Effector memory CD8-positive, alpha-beta T cell (primary cell): ENCODE measurements at places on chromosomes 1 and 21.

DNA sequence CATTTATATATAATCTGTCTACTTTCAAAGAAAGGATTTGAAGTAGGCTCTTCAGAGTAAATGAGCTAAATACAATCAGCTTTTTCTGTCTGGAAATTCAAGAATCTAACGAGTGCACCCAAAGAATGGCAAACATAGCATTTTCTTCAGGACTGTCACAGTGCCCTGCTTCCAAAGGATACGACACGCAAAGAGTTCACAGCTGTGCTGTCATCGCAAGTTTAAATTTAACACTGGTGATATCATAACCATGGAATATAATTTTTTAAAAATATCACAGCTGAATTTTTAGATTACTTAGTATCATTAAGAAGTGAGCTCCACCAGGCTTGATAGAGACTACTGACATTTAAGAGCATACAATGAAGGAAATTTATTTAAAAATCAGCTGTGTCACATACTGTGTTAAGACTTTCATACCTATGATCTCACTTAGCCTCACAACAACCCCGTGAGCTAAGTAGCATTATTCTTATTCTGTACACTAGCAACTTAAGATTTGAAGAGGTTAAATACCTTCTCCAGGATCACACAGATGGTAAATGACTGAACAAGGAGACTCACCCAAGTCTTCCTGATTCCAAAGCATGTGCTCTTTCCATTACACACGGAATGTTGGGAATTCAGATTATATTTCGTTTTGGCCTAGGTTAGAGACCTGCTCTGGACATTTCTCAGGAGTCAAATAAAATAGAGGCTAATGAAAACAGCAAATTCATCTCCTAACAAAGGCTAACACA, 46.2 kb upstream of the PRRX1 start:
- DNase-seq, result no peak

DNA sequence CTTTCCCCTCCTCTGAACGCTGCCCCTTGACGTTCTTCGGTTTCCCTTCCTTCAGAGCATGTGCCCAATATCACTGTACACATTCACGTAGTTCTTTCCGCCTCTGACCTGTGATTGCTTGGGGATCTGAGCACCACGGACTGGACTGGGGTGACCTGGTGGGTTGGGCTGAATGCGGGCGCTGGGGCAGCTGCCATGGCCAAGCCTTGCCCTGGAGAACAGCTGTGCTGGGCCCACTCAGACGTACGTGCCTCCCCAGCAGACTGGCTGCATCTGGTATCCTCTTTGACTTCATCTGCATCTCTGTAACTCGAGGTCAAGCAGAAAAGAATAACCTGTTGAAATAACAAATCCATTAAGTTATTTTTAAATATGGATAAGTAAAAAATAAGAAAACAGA, 35.1 kb upstream of the DISC1 start:
- no peak for DNase-seq

- no peak for DNase-seq
Observed at GRCh38 chr1:17193222-17194132, 11.5 kb upstream of the PADI1 start.

DNA sequence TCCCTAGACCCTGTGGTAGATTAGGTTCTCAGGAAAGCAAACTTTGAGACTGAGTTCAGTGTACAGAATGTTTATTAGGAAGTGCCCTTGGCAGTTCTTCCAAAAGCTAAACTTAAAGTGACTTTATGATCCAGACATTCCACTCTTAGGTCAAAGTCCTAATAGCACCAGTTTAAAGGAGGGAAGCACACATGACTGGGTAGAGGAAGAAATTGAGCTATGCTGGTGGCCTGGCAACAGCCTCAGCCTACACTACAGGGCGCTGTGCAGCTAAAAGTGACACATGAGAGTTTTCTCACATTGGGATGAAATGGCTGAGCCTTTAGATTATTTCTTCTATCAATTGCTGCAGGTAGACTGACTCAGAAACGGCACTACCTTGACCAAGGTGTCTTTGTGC, 280.4 kb downstream of the BRINP2 start:
- DNase-seq, result no peak

DNA sequence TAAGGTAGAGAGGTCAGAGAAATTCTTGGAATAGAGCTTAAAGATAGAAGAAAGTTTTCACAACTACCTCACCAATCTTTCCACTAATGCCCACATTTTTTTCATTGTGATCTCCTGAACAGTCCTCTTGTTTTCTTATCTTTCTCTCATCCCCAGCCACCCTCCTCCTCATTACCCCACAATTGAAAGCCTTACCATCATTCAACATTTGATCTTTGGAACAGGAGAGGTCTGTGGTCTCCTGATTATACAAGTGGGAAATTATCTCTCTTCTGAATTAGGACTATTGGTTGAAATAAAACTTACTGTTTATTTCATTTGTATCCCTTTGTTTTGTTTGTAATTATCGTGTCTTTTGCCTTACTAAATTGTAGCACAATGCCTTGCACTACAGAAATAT, 29.6 kb downstream of the DNAH14 start:
- DNase-seq, result no peak

GRCh38 chr1:59058665-59059439, 238.0 kb upstream of the FGGY start:
- DNase-seq, result no peak

DNA sequence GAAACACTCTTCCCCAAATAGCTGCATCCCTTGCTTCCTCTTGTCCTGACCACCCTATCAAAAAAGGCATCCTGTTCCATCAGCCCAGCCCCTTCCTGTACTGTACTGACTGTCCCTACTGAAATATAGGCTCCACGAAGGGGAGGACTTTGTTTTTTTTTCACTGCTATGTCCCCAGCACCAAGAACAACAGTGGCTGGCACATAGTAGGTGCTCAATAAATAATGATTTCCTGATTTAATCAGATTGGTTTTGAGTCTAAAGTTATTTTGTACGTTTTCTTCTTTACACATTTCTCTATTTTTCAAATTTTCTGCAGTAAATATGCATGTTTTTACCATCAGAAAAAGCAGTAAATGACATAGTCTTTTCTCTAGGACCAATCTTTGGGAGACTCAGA, 73.9 kb downstream of the CD58 start:
- DNase-seq, result no peak

GRCh38 chr1:202288177-202288576, 53.6 kb downstream of the UBE2T start:
- DNase-seq, result no peak

- no peak for DNase-seq
Observed at GRCh38 chr21:39660191-39660980, 47.6 kb downstream of the B3GALT5 start.

DNA sequence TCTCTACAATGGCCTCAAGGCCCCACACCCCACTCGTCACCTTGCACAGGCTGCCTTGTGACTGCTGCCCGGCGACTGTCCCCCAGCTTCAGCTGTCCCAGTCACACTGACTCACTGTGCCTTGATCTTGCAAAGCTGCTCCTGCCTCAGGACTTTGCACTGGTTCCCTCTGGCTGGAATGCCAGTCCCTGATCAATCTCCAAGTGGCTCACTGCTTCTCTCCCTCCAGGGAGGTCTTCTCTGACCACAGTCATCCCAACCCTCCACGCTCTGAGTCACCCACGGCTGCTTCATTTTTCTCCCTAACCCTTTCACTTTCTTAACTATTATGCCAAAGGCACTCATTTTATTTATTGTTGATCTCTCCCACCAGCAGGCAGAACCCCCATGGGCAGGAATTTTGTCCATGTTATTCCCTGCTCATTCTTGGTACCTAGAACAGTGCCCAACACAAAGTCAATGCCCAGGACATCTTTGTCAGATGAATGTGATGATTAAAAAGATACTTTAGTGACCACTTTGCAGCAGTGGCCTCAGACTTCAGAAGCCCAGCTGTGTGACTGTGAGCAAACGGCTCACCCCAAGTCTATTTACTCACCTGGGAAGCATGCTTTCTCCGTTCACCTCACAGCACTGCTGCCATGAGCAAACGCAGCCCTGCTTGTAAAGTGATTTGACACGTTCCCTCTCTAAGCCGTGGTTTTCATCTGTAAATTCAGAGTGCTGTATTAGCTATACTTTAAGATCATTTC, 53.4 kb downstream of the ZBTB18 start:
- DNase-seq, result no peak

- DNase-seq, result no peak
Observed at GRCh38 chr1:107196973-107197562, 56.2 kb downstream of the NTNG1 start.

GRCh38 chr1:214400131-214400530, 119.2 kb downstream of the SMYD2 start:
- DNase-seq, result no peak

- no peak for DNase-seq
Observed at GRCh38 chr1:12016182-12016581, 3.1 kb upstream of the MIIP start.
